ENCODE measurements at places on chromosomes 16 and 17.
A peak's percentile ranks its signal among the peaks of the same experiment; 100 is the strongest.

- no peak for DNase-seq
These were observed 38.8 kb downstream of the HEATR6 start for GRCh38 chr17:60039847-60040442.

DNA sequence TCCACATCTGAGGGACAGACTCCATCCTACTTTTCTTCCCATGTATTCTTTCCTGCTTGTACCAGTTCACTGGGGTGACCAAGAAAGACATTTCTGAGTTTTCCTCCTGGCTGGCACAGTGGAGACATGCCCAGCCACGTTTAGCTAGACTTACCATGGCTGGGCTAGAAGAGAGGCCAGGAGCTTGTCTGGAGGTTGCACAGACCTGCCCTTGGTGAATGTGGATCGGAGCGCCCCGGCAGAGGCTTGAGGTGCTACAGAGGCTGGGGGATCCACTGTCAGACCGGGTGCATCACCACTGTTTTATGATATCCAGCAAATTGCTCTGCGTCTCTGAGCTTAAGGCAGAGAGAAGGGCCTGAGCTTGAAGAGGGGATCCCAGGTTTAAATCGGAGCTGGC, 3.5 kb downstream of the IL4R start:
- DNase-seq: no peak

GRCh38 chr17:18966831-18967624, 15.1 kb downstream of the SLC5A10 start:
- DNase-seq: no peak

- no peak for DNase-seq
These were observed 820.2 kb downstream of the KCNJ18 start for GRCh38 chr17:22512506-22512905.

- no peak for DNase-seq
These were observed 135.6 kb upstream of the IRX3 start for GRCh38 chr16:54422159-54422558.

DNA sequence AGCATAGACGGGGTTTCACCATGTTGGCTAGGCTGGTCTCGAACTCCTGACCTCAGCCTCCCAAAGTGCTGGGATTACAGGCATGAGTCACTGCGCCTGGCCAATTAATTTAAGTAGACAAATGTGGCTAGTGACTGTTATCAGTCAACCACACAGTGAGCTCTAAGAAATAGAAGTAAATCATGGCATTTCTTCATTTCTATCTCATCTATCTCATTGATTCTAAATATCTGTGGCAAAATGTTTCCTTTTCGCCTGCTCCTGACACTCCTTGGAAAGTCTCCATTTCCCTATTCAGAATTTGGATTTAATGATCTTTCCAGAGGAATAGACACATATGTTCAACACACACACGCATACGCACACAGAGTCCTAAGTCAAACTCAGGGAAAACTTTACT, 81.3 kb downstream of the HIC1 start:
- no peak for DNase-seq

DNA sequence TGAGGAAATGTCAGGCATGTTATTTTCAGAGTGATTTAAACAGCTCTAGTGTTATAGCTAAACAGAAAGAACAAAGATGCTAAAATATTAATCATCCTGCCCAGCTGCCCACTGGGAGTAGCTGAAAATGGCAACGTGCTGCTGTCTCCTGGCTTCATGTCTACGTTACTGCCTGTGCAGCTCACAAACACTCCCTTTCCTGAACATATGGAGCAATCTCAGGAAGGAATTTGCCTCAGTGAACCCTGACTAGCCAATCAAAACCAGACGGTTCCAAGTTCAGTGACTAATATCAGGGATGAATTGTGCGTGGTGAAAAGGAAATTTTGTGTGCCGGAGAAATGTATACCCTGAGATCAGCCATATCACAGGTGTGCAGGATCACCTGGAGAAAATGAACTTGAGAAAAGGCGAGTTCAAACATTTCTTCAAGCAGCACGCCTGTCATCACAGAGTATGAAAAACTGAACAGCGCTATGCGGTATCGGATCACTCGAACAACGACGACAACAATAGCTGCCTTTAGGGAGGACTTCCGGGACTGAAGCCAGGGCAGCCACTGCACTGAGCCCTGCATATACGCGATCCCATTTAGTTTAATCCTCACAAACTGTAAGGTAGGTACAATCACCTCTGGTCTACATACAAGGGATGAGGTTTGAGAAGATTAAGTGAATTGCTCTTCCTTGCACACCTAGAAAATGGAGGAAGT, 110.3 kb downstream of the STX8 start:
- no peak for DNase-seq

- DNase-seq: peak; percentile 89
These were observed 46.5 kb downstream of the SRCIN1 start for GRCh38 chr17:38559051-38559879.

GRCh38 chr16:23930791-23931190, 95.0 kb downstream of the PRKCB start:
- DNase-seq: no peak

DNA sequence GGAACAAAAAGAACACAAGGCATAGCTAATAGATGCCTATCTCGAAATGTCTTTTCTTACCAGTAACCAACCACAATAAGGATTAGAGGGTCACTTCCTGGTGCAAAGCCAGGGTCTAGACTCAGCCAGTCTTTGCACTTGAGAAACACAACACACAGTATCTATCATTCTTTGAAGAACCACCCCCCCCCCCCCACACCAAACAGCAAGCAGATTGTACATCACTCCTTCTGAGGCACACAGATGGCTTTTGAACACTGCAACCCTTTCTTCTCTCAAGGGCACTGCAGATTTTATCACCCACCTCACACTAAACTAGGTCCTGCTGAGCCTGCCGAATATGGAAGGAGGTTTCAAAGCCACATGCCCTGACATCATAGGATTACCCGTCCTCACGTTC, 145.6 kb downstream of the AATF start:
- DNase-seq: no peak

DNA sequence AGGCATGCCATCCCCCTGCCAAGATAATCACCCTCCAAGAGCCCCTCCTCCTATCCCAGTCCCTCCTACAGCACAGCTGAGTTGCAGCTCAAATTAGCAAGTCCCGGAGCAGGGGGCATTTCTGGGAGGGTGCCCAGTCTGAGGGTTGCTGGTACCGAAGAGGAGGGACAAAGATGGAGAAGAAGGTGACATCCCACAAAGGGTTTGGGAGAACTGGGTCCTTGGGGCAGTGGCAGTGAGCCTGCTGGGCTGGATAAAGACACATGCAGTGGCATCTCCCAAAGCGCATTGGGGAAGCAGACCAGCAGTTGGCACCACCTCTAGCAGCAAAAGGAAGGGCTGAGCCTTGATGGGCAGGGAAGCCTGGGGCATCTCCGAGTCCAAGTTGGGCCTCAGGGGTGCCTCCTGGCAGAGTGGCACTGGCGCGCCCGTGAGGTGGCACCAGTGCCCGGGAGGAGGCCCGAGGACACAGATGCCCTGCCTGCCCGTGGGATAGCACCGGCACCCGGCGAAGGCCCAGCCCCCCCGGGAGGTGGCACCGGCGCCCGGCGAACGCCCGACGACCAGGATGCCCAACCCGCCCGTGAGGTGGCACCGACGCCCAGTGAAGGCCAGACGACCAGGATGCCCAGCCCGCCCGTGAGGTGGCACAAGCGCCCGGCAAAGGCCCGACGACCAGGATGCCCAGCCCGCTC, 622 bp downstream of the TOM1L2 start:
- no peak for DNase-seq

GRCh38 chr16:72474501-72475123, 302.7 kb upstream of the PMFBP1 start:
- no peak for DNase-seq

DNA sequence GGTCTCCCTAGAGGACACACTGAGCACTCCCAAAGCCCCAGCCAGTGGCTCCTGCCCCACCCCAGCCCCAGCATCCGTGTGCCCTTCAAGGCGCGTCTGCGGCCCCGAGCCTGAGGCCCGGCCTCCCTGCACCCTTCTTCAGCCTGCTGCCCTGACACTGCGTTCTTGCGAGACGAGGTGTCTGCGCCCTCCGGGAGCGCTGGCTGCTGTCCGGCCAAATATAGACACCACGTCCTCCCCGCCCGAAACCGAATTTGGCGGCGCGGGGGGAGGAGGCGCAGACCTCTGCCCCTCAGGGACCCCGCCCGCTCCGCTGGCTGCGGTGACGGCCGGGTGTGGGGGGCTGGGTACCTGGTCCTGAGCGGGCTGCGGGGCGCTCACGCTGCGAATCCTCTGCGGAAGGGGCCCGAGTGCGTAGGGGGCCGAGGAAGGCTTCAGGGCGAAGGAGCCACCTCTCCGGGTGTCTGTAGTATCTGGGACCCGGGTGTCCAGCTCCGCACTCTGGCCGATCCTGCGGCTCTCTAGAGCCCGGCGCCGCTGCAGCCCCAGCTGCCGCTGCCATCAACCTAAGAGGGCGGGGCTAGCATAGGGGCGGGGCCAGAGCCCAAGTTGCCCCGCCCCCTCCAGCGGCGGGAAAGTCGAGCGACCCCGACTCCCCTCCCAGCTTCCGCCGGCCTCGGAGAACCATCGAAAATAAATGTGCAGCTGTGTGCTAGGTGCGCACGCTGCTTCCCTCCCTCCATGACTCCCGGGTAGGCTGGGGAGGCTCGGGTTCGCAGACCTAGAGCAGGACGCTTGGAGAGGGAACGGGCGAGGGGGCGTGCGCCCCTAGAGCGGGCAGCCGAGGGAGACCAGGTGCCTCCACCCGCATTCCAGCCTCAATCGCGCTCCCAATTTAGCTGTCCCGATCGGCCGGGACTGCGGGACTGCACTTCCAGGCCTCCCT, at the start of gene CORO6:
TSS of gene CORO6 (minus strand) at position 576 of the 946 bp plus-strand sequence. CDS start 1,491 bp downstream, outside the sequence.
- peak; percentile 60 for DNase-seq

- DNase-seq: peak; percentile 71
These were observed 4.7 kb upstream of the PRR29 start for GRCh38 chr17:63993368-63993985.

DNA sequence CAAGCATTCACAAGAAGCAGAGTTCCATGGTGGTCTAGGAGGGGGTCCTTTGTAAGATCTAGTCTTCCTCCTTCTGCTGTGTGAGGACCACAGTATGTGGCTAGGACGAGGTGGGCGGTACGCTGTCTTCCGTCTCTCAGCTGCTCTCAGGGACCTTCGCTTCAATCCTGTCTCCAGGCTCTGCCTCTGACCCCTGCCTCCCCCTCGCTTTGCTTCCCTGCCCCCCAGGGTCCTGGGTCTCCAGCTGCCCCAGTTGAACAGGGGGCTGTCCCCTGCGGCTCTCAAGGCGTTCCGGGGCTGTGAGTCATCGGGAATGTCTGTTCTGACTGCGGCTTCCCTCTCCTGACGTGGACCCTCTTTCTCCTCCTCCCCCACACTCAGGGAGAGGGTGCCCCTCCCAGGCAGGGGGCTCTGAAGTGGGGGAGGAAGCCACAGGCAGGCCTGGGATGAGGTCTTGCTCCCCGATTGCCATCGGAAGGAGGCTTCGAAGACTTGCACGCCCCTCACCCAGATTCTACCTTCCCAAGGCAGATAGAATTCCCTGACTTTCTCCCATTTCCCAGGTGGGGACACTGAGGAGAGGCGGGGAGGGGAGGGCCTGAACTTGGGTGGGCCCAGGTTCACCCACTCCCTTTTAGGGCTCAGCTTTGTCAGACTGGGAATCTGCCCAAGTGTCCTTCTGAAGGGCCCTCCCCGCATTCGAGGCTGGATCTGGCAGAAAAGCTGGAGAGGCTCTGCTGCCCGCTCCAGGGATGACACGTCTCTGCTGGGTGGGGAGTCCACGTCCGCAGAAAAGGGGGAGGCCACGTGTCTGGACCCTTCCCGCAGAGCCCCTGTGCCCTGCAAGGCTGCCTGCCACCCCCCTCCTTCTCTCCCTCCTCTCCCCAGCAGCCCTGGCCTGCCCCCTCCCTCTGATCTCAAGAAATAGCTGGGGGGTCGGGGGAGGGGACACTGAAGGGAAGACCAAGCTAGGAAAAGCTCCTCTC, 9.1 kb upstream of the COL1A1 start:
- DNase-seq: no peak

GRCh38 chr16:83197450-83197849, 570.7 kb downstream of the CDH13 start:
- no peak for DNase-seq

DNA sequence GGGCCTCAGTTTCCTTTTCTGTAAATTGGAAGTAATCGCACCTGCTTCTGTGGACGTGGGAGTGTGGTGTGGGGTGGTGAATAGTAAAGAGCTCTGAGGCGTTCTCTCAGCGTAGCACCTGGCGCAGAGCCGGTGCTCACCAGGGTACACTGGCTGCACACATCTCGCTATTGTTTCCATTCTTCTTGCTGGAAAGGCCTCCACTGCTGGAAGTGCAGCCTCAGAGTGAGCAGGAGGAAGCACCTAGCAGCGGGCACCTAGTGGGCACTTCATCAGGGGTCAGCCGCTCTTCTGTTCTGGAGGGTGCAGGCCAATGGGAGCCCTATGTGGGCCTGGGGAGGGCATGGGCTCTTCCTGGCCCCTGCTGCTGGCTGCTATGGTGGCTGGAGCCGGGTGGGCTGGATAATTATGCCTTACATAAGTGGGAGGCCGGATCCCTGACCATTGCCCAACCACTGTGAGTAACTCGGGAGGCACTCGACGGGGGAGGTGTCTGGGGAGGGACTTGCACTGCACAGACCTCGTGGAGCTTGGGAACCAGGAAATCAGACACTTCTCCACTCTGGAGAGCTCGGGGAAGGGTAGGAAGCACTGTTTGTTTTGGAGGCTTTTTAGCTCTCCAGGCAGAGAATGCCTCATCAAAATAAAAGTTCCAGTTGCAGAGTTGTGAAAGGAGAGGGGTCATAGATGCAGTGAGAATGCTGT, 1.7 kb downstream of the MAP2K3 start:
- peak; percentile 59 for DNase-seq

- DNase-seq: no peak
These were observed 110.3 kb downstream of the TOX3 start for GRCh38 chr16:52436339-52437276.

DNA sequence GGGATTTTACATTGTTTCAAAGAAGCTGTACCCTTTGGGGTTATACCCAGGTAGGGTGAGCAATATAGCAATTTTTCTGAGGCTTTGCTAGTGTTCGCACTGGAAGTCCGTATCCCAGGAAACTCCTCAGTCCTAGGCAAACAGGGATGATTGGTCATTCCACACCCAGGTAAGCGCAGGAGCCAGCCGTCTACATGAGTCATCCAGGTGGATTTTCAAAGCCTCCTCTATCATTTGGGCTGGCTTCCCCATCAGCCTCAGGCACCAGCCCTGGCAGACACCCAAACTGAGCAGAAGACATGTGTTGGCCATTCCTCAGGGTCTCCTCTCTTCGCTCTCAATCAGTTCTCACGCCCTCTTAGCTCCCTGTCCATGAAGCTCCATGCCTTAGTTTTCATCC, 135.6 kb downstream of the AIPL1 start:
- DNase-seq: no peak

DNA sequence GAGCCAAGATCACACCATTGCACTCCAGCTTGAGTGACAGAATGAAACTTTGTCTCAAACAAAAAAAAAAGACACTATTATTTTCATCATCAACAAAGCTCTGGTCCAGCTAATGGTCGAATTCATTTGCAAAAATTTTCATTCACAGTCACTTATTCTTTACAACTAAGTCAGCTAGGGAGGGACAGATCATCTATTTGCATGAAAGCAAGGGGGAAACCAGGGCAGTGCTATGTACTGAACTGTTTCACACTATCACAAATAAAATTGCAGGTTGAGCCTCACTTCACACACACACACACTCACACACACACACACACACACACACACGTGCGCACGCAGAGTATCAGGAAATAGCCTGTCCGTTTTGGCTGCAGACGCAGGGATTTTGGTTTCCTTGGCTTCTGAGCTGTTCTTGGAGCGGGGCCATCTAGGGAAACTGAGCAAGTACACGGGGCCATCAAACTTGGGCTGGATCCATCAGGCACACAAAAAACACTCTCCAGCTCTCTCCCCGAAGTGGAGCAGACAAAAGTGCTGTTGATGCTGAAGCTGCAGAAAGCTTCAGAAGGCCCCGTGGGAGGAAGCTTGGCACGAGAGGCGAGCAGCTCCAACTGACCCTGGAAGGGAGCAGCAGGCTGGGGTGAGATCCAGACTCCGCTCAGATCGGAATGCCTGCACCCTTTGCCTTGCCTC, 44.3 kb upstream of the HELZ start:
- no peak for DNase-seq

All from CD4-positive, alpha-beta T cell treated with Interferon alpha-2 for 1 hour (primary cell).